ENCODE measurements at places on chromosomes 6 and 20.

- DNase-seq = no peak
These were observed 659 bp downstream of the SLC35F1 start for GRCh38 chr6:117907601-117908245.

DNA sequence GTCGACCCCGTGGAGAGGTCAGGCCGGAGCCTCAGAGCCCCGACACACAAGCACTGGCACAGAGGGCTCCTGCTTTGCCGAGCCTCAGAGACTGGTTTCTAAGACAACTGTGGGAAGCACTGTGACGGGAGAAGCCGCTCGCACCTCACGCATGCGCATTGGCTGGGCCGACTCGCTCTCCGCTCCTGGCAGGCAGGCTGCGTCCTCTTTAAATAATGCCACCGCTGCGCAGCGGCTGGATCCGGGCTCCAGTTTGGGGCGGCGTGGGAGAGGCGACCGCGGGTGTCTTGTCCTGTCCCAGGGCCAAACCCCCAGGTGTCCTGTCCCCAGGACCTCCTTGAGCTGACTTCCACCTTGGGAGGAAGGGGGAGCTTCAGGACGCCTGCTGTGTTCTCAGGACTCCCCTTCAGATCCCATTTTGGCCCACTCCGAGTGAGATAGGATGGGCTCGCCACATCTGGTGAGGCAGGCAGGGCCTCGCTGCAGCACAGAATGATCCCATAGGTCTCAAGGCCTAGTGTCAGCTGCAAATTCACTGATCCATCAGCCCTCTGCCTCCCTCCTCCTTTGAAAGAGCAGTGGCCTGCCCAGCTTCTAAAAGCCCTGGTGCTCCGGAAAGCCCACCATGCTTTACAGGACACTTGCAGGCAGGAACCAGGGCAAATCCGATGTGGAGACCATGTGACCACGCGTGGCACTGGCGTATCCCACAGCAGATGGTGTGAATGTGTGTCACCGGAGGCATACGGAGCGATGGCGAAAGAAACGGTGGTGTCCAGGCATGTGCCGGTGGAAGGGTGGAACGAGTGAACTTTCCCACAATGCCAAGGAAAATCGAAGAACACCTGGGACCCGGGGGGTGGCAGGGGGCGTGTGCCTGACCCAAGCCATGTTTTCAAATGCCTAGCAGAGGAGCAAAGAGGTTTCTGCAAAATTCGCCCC lies 169.3 kb upstream of the ZNF337 start:
- peak; percentile 59 for DNase-seq

DNA sequence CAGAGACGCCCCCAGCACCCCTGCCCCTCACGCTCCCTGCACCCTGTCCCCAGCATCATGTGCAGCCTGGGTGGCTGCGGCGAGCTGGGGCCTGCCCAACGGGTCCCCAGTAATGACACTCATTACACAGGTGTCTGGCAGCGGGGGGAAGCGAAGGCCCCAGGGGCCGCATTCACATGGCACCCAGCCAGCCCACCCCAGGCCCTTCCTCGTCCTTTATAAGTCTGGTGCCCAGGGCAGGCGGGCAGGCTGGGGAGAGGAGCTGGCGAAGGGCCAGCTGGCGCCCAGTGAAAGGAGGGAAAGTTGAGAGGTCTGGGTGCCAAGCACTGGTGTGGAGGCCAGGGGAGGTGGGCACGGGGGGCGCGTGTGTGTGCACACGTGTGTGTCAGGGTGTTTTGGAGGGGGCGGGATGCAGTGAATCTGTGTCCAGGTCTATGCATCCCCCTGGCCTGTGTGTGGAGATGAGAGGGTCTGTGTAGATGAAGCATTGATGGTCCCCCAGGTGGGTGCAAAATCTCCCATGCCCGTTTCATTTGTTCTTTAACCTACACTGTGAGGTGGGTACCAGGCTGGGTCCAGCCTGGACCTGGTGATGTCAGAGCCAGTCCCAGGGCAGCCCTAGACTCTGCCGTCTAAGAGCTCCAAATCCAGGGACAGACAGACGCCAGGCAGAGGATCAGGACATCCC lies 105.3 kb downstream of the CEBPB start:
- DNase-seq = no peak

GRCh38 chr20:540391-541201 lies 3.0 kb downstream of the CSNK2A1 start:
- peak; percentile 32 for DNase-seq

DNA sequence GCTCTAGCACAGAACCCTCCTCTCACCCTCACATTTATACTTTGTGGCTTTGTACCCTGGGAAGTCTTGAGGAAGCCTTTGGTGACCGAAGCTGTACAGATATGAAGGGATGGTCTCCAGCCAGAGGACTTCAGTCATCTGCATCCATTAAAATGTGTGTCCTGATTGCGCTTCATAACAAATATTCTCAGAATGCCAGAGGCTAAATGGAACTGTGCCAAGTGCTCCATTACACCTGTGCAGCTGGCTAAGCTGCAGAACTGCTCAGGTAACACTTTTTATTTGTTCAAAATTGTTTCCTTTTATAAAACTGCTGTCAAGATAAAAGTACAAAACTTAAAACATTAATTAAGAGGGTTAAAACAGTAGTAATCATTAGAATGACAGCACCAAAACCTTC lies 22.3 kb downstream of the TPBG start:
- no peak for DNase-seq

- DNase-seq = no peak
These were observed 23.0 kb downstream of the RALY start for GRCh38 chr20:34016736-34017135.

DNA sequence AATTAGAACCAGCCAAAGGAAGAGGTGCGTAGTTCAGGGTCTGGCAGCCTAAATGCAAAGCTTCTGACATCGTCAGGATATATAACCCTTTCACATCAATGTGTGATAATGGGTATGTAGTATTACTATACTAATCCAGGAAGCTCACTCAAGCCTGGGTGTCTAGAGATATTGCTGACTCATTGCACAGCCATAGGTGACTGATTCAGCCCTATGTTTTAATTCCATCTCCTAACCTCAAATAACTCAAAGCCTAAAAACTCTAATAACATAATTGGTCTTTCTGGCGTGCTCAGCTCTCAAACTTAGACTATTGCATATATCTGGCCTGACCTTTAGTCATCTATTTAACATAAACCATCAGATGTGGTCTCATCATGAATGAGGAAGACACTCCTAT lies 658.4 kb downstream of the TBC1D32 start:
- no peak for DNase-seq

DNA sequence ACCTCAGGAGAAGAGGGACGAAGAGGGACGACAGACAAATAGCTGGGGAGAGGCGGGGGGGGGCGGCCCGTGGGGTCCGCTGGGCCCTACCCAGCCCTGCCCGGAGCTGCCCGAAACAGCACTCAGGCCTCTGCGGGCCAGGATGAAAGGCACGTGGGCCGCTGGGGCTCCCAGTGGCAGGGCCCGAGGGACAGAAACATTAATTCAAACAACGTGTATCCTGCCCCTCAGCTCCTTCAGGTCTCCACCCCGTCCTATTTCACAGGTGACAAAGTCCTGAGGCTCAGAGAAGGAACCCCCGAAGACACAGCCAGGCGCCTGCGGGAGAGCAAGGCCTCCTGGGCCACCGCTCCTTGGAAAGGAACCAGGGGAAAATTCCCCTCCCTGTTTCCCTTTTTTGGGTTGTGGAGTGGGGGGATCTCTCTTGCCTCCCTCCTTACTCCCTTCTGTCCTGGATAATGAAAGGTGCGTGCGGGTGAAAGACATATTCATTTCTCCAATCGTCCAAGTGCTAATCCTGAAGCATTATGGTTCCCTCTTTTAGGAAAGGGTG lies 93.3 kb downstream of the RNASET2 start:
- no peak for DNase-seq

GRCh38 chr20:46494077-46494476 lies 19.3 kb downstream of the ZNF334 start:
- DNase-seq = no peak

DNA sequence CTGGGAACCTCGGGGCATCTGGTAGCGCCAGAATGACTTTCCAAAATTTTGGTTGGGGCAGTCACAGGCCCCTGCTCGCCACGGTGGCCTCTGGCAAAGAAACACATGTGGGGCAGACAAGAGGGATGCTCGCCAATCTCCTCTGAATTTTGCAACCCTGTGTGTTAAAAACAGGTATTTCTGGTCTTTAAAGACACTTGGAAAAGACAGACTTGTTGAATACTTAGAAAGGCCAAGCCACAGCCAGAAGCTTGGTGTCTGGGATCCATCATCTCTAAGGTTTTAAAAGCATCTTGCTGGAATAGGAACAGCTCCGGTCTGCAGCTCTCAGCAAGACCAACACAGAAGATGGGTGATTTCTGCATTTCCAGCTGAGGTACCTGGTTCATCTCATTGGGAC lies 31.2 kb downstream of the HLA-E start:
- no peak for DNase-seq

GRCh38 chr20:59748619-59749191 lies 144.4 kb downstream of the PHACTR3 start:
- no peak for DNase-seq

- DNase-seq = no peak
These were observed 82.3 kb downstream of the GMPR start for GRCh38 chr6:16320533-16321340.

DNA sequence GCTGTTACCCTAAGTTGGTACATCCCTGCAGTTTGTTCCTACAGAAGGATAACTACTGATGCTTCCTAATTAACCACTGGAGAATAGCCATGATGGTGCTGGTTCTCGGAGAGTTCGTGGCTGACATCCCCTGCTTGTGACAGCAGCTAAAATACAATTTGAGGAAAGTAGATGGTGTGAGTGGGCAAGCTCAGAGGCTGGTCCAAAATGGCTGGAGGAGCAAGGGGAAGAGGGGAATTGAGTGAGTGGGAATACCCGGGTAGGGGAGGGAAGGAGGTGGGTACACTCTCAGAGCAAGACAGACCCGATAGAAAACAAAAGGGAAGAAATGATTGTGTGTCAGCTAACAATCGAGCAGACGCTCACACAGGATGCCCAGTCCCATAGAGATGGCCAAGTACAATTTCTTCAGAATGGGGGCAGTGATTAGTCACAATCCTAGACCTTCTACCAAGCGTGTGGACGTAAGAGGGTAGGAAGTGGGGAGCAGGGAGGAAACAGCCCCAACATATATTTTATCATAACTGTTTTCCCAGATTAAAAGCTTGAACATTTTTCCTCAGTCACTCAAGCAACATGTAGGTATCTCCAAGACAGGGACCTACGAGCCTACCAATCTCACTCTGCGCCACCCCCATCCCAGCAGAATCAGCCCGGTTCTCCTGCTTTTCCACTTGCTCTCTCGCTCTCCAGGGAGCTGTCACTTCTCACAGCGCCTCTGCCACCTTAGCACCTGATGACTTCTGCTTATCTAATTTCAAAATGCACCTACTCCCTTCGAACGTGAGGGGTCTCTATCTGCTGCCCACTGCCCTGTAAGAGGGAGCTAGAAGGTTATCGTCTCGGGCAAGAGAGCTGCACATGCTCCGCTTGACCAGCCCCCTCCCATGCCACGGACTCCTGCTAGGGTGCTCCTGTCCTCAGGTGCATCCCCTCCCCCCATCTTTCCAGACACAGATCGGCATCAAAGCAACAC lies 26.2 kb downstream of the RIPOR2 start:
- DNase-seq = no peak

All from NB4 (cell line).